ENCODE measurements at places on chromosomes 3 and 15.

DNA sequence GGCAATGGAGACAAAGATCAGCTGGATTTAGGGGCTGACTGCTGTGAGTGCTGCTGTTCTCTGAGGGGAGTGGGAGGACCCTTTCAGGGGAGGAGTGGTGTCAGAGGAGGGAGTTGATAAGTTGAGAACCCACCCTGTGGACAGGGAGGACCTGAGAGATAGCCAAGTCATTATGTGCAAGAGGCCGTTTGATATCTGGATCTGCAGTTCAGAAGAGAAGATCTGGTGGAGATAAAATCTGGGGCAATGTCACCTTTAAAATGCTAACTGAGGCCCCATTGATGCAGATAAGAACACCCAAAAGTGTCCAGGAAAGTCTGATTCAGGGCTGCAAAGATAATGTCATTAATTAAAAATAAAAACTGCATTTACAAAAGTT lies 256.1 kb upstream of the HES1 start:
- DNase-seq, result no peak

GRCh38 chr3:179716811-179717210 lies 64.0 kb downstream of the USP13 start:
- DNase-seq, result no peak

DNA sequence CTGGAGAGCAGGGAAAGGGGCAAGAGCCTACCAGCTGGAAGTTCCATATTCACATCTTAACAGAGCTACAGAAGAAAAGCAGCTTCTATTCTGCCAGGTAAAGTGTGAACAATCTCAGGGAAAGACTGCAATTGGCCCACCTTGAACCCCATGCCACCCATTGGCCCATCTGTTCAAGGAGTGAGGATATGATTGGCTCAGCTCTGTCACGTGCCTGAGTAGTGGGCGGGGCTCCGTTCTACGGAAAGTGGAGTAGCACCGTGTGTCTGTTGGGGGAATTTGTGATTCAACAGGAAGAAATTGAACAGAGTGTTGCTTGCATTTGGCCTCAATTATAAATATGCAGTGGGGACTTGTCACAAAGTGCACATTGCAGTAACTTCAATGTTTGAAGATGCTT lies 81.8 kb downstream of the MINAR1 start:
- no peak for DNase-seq

DNA sequence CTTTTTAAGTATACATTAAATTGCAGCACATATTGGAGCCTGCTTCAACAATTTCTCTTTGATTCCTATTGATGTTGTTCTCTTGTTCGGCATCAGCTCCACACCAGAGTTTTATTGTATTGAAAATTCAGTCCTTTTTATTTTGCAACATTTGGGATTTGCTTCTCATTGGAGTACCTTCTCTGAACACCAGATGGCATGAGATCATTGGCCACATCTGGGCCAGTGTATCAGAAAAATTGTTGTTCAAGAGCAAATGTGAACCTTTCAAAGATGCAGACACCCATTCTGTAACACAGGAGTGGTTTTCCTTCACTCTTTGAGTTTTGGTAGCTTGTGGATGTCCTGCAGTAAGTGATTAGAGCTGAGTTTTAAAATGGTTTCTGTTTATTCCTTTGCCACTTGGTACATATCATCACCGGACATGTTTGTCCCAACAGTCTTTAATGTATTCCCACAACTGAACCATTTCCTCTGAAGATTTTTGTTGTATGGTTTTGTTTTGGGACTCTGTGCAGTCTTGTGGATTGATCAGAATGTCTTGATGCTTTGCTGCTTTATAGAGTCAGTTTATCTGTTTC lies 96.1 kb downstream of the MCTP2 start:
- DNase-seq, result no peak

DNA sequence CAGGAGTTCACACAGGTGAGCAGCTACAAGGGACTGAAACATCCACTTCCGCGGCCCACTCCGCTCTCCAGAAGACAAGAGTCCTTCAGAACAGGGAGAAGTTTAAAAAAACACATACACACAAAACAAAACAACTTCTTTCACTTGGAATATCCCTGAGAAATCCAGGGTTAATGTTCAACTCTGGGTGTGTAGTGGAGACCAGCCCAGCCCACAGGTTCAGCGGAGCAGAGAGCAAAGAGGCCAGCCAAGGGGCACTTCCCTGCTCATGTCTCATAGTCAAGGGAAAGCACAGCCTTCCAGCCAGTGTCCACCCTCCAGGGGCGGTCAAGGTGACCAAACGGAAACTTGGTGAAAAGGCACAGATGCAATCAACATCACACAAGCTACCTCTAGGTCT lies 41.6 kb downstream of the WNT5A start:
- DNase-seq, result no peak

- DNase-seq, result no peak
These were observed 64.0 kb downstream of the SYNM start for GRCh38 chr15:99168601-99169580.

GRCh38 chr3:52983336-52983807 lies 62.5 kb downstream of the SFMBT1 start:
- DNase-seq, result no peak

Data from T1000 (cell line).